Mesenchymal stem cell (in vitro differentiated cells and primary cell): ENCODE measurements at places on chromosomes 3 and 15.

DNA sequence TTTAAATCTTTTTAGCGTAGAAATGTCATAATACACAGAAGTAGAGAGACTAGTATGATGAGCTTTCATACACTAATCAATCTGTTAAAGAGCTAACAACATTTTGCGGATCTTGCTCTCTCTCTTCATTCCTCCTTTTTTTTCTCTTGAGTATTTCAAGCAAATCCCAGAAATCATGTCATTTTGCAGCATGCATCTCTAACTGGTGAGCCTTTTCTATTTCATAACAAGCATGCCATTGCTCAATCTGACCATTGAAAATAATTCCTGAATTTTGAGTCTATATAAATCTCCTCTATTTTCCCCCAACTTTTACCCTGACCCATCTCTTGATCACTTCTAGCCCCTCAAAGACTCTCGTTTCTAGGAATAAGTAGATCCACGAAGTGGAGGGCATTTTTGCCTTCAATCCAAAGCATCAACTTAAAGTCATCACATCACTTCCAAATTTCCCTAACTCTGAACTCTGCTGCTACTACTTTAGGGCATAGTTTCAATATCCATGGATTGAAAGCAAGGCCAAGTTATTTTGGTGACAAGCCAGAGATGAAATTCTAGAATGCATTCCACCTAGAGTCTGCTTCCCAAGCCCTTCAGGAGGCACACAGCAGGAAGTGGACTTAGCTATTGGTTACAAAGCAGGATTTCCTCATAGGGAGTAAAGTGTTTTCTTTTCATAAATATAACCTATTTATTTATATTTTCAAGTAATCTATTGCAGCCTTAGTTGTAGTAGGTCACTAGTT is 253.5 kb upstream of the ZPLD1 start:
- peak; percentile 66 for DNase-seq

GRCh38 chr3:94460931-94461330 is 398.1 kb downstream of the NSUN3 start:
- no peak for DNase-seq

GRCh38 chr3:54374214-54374852 is 252.0 kb downstream of the CACNA2D3 start:
- no peak for DNase-seq

DNA sequence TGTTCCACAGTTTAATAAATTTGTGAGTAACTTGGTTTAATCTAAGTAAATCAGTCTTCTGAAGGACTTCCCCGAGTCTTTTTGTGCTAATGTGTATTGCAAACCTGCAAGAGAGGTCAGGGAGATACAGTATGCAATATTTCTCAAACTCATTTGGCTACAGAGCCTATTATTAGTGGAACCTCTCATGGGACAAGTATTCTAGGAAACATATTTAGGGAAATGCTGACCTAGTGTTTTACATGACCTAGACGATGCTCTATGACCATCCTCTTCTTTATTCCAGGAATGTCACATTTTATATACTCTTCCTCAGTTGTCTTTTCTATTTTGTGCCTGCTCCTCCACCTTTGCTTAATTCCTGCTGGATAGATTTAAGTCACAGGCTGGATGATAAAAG is 327.8 kb upstream of the TBC1D5 start:
- no peak for DNase-seq

- DNase-seq = no peak
These were observed 21.1 kb downstream of the ACAA1 start for GRCh38 chr3:38115645-38116427.

DNA sequence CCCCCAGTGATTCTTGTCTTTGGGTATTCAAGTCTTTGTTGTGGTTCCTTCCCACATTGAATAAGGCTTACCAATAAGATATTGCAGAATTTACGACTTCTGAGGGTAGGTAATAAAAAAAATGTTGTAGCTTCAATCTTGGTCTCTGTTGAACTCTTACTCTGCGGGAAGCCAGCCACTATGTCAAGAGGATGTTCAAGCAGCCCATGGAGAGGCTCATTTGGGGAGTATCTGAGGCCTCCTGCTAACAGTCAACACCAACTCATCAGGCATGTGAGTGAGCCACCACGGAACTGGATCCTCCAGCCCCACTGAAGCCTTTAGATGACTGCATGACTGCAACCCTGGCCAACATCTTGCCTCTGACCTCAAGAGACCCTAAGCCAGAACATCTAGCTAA is 3.2 kb upstream of the TBC1D23 start:
- DNase-seq = no peak

DNA sequence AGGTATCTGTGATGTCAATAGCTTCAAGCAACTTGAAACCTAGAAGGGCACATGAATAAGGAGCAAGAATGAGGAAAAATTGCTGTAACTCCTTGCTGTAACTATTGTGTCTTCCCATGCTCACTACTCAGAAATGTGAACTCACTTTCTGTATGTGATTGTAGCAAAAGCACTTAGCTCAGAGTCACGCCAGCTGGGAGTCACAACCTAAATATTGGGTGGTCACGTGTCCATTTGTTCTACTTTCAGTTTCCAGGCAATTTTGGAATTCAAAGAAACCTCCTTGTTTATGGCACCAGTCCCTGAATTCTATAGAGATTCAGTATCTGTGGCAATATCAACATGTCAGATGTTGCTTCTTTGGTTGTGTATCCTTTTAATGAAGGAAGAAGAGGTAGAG is 241.6 kb upstream of the AZI2 start:
- peak; percentile 16 for DNase-seq

DNA sequence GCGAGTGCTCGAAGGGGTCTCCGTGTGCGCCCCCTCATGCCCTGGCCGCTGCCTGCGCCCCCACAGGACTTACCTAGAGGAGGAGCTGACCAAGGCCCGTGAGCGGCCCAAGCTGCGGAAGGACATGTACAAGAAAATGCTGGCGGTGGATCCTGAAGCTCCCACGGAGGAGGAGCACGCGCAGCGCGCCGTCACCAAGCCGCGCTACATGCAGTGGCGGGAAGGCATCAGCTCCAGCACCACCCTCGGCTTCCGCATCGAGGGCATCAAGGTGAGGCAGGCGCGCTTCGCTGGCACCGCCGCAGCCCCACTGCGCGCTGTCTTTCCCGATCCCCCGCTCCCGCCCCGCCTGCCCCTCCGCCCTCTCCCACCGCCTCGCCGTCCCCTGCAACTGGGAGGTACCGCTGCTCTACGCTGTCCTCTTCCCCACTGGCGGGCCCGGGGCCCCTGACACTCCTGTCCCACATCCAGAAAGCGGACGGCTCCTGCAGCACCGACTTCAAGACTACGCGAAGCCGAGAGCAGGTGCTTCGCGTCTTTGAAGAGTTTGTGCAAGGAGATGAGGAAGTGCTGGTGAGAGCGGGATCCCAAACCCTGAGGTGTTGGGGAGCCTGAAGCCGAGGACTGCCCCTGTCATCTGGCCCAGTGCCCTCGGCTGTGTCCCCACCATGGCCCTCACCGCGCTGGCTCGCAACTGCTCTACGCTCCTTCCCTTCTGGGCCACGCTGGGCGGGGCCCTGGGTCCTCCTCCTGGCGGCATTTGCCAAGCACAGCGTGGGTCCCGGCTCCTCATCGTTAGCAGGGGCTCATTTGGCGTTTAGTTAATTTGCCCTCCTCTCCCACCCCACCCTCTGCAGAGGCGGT is 8.5 kb downstream of the ITPKA start:
- DNase-seq = no peak

DNA sequence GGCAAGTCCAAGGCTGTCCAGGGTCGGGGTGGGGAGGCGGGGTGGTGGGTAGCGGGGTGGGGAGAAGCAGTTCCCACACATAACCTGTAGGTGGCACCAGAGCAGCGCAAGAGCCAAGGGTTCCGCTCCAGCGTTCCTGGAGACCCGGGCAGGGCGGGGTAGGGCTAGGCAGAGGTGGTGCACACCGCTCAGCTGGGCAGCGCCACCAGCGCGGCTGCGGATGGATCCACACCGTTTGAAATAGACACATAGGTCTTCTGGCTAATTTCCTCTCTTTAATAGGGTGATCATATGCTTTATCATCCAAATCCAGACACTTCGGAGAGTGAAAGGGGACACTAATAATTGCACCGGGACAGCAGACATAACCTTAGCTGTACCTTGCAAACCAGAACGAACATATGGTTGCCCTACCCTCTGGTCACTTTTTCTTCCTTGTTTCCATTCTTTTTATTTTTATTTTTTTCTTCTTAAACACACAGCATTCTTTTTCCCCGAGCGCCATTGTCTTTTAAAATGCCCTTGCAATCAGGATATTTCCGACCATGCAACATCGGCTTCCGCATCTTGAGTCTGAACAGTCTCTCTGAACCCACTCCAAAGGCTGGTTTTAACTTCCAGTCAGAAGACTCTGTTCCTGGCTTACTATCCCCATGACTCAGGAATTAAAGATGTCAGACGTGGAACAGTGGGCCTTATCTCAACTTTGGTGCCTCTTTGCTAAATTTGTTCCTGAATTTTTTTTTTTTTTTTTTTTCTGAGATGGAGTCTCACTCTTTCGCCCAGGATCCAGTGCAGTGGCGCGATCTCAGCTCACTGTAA is 12.5 kb upstream of the ZSCAN2 start:
- peak; percentile 79 for DNase-seq

GRCh38 chr15:40110866-40111550 is 2.3 kb upstream of the BMF start:
- no peak for DNase-seq

GRCh38 chr3:46222435-46223161 is 14.5 kb upstream of the CCR1 start:
- no peak for DNase-seq

DNA sequence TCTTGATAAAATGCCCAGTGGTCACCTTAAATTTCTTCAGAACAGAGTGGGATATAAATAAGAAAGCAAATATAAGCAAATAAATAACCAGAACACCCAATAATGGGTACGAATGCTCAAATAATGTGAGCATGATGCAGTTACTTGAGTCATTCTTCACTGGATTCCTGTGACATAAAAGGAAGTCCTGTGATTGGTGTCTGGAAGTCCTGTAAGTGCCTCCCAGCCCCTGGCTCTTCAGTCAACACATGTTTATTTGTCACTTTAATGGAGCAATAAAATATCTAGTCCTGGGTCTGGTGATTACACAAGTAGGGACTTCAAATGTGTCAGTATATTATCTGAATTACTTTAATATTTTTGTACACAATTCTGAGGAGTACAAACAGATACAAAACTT is 30.4 kb downstream of the TMEM212 start:
- DNase-seq = peak; percentile 94

- no peak for DNase-seq
These were observed 179.5 kb upstream of the PDZRN3 start for GRCh38 chr3:73804204-73804603.

GRCh38 chr3:66107855-66108254 is 69.1 kb upstream of the MAGI1 start:
- peak; percentile 46 for DNase-seq

DNA sequence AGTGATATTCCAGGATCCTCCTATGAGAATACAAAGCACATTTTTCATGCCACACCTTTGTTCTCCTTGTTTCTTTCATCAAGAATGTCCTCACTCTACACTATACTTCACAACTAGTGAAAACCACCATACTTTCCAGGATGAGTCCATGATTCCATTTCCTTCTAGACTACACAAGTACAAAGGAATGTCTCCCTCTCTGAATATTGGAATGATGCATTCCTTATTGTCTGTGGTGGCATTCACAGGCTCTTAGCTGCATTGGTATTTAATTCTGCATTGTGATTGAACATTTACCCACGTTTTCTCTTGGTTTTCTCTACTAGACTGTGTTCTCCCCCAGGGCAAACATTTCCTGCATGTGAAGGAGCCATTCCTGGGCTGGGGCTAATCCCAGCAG is 217.5 kb downstream of the RAP2B start:
- no peak for DNase-seq

GRCh38 chr3:159216311-159216710 is 414.5 kb downstream of the MFSD1 start:
- no peak for DNase-seq
